Suppressor macrophage treated with lipopolysaccharide for 4 hours (primary cell): ENCODE measurements at places on chromosomes 12 and 14.
A peak's percentile ranks its signal among the peaks of the same experiment; 100 is the strongest.

GRCh38 chr14:93032421-93032936 lies 83.2 kb downstream of the ITPK1 start:
- DNase-seq, result peak; percentile 56

DNA sequence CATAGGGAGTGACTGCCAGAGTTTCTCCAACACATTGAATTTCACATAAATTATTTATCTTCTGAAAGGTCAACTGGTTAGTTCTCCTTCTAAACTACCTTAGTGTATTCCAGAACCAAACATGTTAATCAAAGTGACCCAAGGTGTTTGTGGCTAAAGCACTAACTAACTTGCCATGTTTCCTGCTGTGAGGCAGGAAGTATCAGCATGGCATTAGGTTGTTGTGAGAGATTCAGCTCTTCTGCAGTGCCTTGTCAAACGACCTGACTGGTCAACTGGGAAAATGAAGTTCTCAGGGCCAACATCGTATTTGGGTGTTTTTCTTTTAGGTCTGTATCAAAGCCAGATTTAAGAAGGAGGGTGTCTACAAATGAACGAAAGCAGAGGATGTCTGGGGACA lies 448.1 kb downstream of the APAF1 start:
- no peak for DNase-seq

GRCh38 chr14:56342494-56342942 lies 224.3 kb downstream of the PELI2 start:
- DNase-seq, result peak; percentile 15

- peak; percentile 46 for DNase-seq
These were observed 272.8 kb downstream of the AKAP6 start for GRCh38 chr14:32601906-32602305.

- DNase-seq, result no peak
These were observed 6.2 kb upstream of the KRT84 start for GRCh38 chr12:52391618-52392002.

DNA sequence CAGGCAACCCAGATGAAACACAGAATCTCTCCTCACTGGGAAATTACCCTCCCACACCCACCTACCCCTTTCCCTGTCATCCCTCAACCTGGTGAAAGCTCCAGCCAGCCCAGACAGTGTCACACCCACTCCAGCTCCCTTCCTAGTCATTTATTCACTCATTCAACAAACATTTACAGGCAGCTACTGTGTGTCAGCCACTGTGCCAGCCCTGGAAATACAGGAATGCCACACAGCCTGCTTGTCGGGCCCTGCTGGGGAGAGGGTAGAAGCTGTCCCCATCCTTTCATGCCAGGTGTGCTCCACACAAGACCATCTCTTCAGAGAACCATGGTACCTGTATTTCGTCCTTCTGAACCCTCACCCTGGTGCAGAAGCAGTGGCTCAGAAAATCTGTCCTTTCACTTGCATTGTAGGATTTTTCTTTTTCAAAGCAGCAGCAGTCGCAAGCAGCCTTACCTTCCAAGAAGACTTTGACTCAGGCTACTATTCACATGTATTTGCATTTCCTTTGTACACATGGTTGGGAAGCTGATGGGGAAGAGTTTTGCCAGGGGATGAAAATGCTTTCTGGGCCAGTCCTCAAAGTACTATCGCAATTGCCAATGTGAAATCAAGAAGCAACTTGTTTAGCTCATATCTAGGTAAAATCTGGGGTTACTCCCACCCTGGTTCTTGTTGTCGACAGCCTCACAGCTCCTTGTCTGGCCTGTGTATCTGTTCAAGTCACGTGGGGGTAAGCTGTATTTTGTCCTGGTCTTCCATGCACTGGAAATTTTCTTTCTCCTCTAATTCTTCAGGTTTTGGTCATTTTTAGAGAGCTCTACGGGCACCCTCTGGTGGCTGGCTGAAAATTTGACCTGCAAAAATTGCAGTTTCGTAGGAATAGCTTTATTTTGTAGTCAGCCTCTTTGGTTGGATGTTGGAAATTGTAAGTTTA lies 147.4 kb upstream of the EGLN3 start:
- DNase-seq, result peak; percentile 47

DNA sequence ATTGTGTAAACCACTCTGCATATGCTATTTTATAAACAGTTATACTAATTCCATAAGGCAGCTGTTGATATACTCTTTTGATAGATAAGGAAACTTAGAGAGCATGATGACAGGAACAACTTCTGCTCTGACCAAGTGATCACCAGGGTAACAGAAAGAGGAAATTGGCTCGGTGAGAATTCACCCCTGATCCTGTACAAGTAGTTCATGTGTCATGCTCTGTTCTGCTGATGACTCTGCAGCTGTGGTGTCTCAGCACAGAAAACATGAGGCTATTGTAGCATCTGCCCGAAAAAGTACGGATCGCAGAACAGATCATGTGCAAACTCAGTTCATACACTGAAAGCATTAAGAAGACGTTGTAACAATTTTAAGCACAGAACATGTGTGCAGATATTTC lies 345.0 kb downstream of the LRIG3 start:
- peak; percentile 3 for DNase-seq

GRCh38 chr12:107992870-107993451 lies 136.1 kb upstream of the WSCD2 start:
- peak; percentile 47 for DNase-seq

GRCh38 chr12:106152334-106152733 lies 13.6 kb upstream of the NUAK1 start:
- DNase-seq, result no peak

- no peak for DNase-seq
These were observed 22.8 kb downstream of the UTP20 start for GRCh38 chr12:101302741-101303140.

GRCh38 chr14:64491637-64492036 lies 12.0 kb downstream of the ZBTB25 start:
- no peak for DNase-seq

GRCh38 chr14:89366864-89367778 lies 49.9 kb downstream of the FOXN3 start:
- peak; percentile 46 for DNase-seq

- no peak for DNase-seq
These were observed 77.8 kb downstream of the ANKS1B start for GRCh38 chr12:99906786-99907579.

DNA sequence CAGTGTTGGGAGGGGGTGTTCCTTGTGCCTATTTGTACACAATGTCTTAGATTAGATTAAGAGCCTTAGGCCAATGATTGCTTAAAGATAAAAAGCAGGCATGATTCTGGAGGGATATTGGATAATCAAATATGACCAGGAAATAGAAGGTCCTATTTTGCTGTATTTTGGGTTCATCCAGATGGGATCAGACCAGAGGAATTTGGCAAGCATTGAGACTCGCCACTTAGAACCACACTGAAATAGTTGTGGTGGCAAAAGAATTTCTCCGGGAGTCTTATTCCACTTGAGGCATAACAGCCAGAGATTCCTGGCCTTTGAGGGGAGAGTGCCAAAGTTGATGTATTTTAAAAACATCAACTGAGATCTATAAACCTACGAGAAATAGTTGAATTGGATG lies 327.2 kb downstream of the RAD51B start:
- DNase-seq, result no peak

- no peak for DNase-seq
These were observed 18.8 kb downstream of the AVPR1A start for GRCh38 chr12:63132201-63132600.

DNA sequence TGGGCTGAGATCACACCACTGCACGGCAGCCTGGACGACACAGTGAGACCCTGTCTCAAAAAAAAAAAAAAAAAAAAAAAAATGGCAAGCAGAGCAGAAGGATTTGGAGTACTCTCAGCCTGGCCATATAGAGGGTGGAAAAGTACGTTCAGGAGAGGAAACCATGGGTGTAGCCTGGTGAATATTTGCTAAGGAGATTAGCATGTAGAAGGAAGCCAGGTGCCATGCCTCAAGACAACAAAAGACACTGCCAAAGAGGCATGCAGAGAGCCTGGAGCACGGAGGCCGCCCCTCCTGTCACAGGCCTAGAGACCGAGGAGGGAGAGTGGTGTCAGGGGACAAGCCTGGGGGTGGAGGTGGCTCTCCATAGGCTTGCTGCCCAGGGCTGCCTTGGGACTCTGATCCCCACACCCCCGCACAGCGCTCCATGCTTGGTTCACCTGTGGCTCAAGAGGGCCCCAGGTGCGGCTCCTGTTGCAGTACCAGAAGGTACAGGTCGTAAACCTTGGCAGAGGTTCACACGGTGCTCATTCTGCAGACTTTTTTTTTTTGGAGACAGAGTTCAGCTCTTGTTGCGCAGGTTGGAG lies 27.9 kb upstream of the DEGS2 start:
- no peak for DNase-seq

DNA sequence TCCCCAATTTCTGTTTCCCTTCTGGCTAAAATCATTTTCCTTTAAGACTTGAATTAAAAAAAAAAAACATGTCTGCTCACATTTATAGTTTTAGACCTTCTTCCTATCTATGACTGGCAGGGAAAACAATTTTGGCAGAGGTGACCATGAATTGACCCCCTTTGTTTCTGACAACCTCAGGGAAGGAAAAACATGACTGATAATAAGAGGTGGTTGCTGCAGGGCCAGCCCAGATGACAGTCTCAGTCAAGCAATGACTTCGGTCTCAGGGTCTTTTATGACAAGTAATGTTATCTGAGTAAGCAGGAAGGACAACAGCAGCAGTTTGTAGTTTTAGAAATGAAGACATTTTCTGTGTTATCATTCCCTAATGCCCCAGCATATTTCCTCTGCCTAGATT lies 430.9 kb downstream of the LRIG3 start:
- DNase-seq, result no peak

- DNase-seq, result no peak
These were observed 3.3 kb upstream of the TTC9 start for GRCh38 chr14:70638416-70638815.
